ENCODE measurements at places on chromosomes 6 and 20.

- no peak for DNase-seq
Observed at GRCh38 chr6:167121335-167121841, 1.5 kb upstream of the CCR6 start.

DNA sequence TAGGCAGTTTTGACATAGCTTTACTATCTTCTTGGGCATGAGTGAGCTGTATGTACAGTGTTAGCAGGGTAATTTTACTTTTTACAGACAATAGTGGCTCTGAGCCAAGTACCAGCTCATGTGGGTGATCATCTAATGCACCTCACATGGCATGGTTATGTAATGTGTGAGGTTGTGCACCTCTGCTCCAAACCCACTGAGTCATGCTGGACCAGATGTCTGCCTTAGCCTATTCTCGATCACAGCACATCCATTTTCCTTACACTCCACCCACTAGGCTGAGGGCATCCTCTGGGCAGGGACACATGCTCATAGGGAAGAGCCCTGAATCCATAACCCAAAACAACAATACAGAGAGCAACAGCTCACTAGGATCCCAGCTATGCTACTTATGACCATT, 71.6 kb upstream of the FBXL4 start:
- no peak for DNase-seq

GRCh38 chr6:75609639-75610590, 8.2 kb downstream of the SENP6 start:
- DNase-seq, result no peak

- no peak for DNase-seq
Observed at GRCh38 chr6:56246541-56246880, 869 bp downstream of the COL21A1 start.

- DNase-seq, result no peak
Observed at GRCh38 chr20:56439771-56440291, 27.8 kb downstream of the CASS4 start.

- DNase-seq, result no peak
Observed at GRCh38 chr6:128889870-128890269, 6.9 kb downstream of the LAMA2 start.

- DNase-seq, result no peak
Observed at GRCh38 chr20:46438156-46438750, 31.8 kb upstream of the ELMO2 start.

DNA sequence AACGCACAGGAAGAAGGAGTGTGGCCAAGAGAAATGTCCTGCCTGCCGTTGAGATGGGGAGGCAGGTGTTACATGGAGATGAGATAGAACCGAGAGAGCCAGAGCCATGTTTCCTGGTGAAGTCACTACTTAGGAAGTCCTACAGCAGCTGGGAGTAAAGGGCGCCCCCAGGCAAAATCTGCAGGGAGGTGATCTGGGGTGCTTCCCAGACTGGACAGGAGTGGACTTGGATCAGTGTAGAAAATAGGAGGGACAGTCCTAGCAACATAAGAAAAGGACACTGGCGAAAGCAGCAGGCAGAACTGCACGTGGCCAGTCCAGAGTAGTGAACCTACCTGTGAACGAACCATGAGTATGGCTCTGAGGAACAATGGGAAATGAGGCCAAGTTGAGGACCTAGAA, 85.3 kb downstream of the CD164 start:
- DNase-seq, result no peak

DNA sequence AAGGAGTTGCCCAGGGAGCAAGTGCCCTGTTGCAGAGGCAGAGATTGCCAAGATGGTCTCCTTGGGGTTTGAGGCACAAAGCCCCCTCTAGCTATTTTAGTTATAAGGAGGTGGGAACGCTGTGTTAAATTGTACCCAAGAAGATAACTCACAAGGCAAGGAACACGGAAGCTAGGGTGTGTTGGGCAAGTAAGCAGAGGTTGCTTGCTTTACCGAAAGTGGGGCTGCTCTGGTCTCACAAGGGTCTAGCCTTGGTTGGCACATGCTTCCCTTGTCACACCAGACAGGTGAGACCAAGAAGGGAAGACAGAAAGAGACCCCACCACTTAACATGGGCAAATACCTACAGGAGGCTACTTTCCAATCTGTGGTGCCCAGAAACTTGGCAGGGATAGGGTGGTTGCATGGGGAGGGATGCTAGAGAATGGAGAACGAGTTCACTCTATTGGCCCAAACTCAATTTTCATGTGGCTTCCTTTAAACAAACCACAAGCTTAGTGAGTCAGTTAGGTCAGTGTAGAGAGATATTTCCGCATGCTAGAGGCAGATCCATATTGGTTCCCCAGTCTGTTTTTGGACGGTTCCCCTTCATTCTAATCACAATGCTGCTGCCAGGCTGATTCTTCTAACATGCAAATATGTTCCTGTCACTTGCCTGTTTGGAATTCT, 42.4 kb downstream of the PLAGL1 start:
- DNase-seq, result no peak

DNA sequence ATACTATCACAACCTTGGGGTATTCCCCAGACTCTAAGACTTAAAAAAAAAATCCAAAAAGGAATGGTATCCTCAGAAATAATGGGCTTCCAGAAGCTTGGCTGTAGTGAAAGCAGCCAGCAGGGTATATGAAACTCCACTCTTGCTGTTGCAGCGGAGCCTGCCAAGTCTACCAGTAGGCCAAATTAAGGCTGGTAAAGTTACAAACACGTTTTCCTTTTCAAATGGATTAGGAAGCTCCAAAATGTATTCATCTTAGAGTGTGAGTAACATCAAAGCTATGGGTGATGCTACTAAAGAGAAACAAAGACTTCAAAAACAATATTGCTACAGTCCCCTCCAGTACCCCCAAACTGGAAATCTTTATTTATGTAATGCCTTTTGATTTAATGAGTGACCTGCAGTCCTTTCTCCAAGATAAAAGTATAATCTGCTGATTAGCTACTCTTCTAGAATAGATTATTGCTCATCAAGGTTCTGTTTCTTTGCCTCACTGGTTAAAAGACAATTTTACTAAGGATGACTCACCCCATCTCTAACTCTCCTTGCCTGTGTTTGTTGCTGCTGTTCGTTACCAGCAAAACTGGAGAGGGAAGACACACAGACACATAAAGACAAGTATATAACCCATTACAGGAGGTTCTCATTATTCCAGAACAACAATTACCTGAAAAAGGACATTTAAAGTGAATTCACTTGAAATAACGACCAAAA, 84.9 kb downstream of the BTBD9 start:
- no peak for DNase-seq

DNA sequence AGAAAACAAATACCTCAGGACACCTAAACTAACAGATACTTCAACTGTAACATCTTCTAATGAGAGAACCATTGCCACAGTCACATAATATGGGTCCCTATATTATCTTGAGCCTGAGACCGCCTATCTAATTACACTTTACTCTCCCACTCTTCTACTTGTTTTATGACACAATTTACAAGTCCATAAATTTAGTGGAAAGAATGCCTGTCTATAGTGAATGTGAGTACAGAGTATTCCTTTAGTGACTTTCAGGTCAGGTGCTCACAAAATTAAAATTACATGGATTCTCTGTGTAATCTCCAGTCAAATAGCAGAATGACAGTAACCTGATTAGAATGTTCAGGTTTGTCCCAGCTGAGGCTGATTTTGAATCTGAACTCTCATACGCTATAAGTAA, 624.1 kb downstream of the PKHD1 start:
- no peak for DNase-seq

GRCh38 chr6:159989492-159990480, 20.9 kb downstream of the IGF2R start:
- DNase-seq, result no peak

Measured in activated T-cell treated with anti-CD3 and anti-CD28 coated beads for 48 hours (primary cell).